Left ventricle myocardium inferior (tissue), 1 donor: ENCODE measurements at places on chromosomes 2 and 18.

DNA sequence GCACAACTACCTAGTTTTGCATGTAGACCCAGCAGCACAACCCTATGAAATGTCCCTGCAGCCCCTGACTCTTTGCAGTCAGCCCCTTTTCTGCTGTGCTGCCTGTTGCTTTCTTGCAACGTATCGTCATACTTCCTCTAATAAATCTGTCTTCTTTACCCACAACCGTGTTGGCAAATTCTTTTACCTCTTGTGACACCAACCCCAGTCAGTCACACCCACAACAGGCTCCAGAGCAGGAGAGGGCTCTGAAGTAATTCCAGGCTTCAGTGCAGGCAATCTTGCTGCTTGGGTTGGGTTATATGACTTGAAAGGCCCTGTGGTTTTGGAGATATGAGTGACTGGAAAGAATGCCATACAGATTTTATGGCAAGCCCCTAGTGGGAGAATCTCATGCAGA lies 79.1 kb upstream of the KCNH7 start:
- DNase-seq: no peak

DNA sequence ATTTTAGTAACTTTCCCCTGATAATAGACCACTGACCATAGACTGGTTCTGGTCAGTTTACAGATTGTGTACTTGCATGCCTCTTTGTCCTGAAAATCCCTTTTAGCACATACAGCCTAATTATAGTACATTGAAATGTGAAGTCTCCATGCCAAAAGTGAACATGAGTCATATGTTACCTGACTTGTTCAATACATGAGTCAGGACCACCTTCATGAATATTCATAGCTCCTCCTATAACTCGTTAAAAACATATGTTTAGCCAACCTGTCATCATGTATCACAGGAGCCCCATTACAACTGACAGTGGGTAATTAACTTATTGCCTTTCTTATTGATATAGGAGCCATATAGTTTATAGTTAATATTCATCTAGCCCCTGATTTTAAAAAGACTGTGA lies 78.6 kb downstream of the SH3YL1 start:
- no peak for DNase-seq

GRCh38 chr2:18940184-18940583 lies 350.8 kb upstream of the NT5C1B start:
- no peak for DNase-seq

GRCh38 chr2:221429741-221430491 lies 142.2 kb downstream of the EPHA4 start:
- DNase-seq: peak; percentile 36

- DNase-seq: no peak
These were observed 148.1 kb downstream of the TTC27 start for GRCh38 chr2:32775954-32776353.

DNA sequence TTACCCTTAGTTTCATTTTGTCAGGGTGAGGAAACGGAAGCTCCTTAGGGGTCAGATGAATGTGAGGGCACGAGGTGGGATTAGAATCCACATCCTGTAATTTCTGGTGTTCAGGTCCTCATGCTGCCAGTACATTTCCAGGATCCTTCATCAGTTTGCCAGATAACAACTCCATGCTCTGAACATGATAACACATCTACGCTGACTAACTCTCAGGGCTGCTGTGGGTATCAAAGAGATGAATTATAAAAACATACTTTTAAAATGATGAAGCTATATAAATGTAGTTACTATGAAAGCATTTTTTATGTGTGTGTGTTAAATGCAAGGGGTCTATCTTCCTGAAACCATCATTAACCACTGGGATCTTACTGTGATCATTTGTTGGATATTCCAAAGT lies 325.9 kb downstream of the SLC8A1 start:
- DNase-seq: no peak

GRCh38 chr18:63539904-63540510 lies 2.2 kb upstream of the SERPINB12 start:
- DNase-seq: no peak

DNA sequence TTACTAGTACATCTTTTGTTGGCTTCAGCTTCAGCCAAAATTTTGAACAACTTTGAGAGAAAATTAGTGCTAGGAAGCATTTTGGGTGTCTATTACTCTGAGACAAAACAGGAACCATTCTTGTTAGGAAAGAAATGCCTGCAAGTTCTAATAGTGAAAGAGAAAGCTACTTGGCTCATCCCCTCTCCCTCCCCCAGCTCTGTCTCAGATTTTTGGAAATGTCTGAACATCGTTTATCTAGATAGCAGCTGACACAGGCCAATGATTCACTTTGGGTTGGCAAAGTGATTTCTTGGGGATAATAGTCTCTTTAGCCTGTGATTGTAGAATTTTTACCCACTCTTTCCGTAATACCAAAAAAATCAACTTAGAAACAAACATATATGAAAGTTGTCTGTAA lies 42.3 kb upstream of the PTPRM start:
- DNase-seq: no peak

- no peak for DNase-seq
These were observed 139.4 kb upstream of the SIX3 start for GRCh38 chr2:44801841-44802776.

DNA sequence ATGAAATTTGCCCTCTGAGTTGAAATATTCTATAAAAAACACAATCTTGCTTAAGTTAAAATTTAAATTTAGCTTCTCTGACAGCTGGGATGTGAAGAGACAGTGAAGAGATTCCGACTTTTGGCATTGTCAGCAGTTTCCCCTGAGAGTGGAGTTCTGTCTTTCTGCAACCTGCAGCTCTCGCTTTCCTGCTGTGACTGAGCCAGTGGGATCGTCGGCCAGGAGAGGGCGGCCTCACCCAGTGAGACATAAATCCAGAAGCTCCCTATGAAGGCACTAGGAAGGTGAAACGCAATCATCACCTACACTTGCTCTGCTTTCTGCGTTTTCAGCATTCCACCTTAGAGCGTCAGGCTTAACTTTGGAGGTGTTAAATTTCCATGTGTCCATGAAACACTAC lies 75.4 kb upstream of the HNMT start:
- DNase-seq: peak; percentile 19

GRCh38 chr2:106137731-106138521 lies 56.2 kb downstream of the UXS1 start:
- no peak for DNase-seq

- no peak for DNase-seq
These were observed 131.3 kb downstream of the CCDC148 start for GRCh38 chr2:158325031-158325781.

- peak; percentile 78 for DNase-seq
These were observed 63.4 kb downstream of the ZCCHC2 start for GRCh38 chr18:62586151-62586774.

DNA sequence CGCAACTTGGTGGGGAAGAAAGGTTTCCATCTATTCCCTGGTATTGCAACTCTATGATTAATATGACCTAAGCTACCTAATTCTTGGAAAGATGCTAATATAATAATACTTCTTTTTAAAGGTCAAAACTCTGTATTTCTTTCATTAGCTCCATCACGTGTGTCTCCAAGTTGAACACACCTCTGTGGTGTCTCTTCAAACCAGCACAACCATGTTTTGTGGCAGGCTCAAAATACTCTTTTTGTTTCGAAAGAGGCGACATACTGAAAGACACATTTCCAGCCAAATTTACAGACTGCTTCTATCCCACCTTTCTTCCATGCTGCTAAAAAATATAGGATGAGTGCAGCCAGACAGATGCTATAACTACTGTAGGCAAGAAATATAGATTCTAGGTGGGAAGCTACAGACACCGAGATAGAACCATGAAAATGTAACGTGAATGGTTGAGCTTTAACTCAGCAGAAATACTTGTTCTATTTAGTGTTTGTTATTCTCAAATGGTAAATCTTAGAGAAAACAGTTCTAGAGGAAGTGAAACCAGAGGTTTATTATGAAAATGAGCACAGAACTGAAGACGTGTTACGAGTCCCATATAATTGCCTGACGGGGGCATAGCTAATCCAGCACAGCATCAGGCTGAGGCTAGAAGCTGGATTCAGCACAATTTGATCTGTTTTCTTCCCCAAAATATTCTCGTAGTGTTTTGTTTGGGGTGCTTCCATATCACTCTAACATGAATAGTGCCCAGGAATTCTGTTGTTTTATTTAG lies 991.5 kb upstream of the FANCL start:
- DNase-seq: no peak

GRCh38 chr2:119857742-119858141 lies 98.0 kb downstream of the PTPN4 start:
- no peak for DNase-seq

- DNase-seq: no peak
These were observed 21.0 kb upstream of the MSGN1 start for GRCh38 chr2:17795309-17795708.

- no peak for DNase-seq
These were observed 45.7 kb downstream of the ICOS start for GRCh38 chr2:203982276-203982675.

- DNase-seq: peak; percentile 25
These were observed 708 bp upstream of the RPIA start for GRCh38 chr2:88690591-88691338.

GRCh38 chr2:188529710-188530109 lies 238.0 kb downstream of the GULP1 start:
- no peak for DNase-seq

- no peak for DNase-seq
These were observed at the start of gene HNMT for GRCh38 chr2:137964066-137964858. Gene HNMT (plus strand): TSS chr2:137964473. CDS start chr2:137964492, 19 bp downstream.

DNA sequence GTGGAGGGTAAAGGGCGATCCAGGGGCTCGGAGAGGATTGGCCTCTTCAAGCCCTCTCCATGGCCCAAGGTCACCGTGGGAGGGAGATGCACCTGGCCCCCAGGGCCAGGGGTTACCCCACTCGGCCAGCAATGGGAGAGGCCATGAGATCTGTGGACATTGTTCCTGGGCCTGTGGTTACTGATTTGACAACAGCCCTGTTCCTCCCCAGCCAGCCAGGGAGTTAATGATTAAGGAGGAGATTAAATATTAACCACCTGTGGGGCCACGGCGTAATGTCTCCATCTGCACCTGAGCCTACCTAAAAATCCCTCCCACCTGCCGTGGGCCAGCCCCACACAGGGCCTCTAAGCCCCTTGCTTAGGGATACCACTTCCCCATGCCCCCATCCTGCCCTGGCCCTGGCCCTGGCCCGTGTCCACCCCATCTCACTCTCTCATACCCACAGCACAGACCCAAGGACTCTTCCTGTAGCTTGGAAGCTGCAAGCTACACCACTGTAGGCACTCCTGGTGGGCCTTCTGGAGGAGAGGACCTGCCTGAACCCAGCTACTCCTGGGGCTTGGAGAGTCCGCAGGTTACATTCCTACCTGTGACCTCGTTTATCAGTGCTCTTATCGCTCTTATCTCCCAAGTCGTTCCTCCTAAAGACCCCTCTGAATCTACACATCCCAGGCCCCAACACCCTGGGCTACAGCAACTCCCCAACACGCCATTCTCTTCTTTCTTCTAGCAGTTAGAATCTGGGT lies 32.1 kb downstream of the ZFP36L2 start:
- DNase-seq: no peak

- DNase-seq: no peak
These were observed 116.0 kb upstream of the AQP4 start for GRCh38 chr18:26981360-26982082.

GRCh38 chr2:239942090-239942489 lies 83.1 kb downstream of the NDUFA10 start:
- peak; percentile 6 for DNase-seq

- DNase-seq: no peak
These were observed 20.4 kb downstream of the MBP start for GRCh38 chr18:77111951-77112746.

DNA sequence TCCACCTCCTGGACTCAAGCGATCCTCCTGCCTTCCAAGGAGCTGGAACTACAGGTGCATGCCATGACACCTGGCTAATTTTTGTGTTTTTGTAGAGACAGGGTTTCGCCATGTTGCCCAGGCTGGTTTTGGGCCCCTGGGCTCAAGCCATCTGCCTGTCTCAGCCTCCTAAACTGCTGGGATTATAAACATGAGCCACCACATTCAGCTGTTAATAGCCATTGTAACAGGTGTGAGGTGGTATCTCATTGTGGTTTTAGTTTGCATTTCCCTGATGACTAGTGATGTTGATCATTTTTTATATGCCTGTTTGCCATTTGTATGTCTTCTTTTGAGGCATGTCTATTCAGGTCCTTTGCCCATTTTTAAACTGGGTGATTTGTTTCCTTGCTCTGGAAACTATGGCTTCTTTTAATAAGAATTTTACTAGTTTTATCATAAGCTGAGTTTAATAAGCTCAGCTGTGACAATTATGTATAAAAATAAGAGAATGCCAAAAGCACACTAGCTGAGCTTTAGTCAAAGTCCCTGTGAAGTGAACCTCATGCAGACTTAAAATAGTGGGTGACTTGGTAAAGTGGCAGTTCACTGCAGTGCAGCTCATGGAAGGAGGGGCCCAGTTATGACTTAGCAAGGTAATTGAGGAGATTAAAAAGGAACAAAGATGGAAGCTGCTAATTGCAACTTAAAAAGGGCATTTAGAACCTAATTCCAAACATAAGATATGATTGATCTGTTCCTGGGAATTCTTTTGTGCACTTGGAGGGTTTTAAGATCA lies 465.1 kb downstream of the TGIF1 start:
- no peak for DNase-seq

DNA sequence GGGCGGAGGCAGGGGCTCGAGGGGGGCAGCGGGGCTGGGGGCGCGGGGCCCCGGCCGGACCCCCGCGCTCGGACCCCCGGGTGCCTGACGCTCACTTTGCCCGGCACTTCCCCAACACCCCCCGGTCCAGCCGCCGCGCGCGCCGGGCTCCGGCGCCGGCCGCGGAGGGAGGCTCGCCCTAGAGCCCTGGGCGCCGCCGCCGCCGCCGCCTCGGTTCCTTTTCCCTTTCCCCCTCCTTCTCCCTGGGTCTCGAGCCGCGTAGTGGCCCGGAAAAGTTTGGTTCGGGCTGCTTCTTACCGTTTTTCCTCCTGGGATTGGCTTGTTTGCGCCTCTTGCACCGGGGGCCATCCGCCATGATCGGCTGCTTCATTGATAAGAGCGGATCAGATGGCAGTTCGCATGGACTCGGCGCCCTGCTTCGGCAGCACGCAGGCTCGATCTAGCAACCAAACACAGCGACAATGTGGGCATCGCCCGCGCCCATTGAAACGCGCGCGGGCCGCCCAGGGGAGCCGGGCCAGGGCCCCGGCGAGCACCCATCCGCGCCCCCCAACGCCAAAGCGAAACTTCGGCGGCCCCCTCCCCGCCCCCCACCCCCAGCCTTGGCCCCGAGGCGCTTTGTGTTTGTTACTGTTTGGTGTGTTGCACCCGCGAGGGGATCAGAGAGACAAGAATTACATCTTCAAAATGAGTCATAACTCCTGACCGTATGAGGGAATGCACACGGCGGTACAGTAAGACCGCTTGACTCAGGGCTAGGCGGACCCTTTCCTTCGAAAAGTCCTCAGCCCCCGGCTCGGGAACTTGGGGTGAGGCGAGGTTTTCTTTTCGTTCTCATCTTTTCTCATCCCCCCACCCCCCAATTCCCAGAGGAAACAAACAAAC lies 2.7 kb downstream of the ZEB2 start:
- peak; percentile 65 for DNase-seq
